ENCODE measurements at places on chromosomes 5 and 9. TPM values are rescaled to one million over a fixed set of nuclear protein-coding genes. Genes with fewer than 3 reads are reported as not detected.

Gene CXCL14
- 0.26 TPM for total RNA-seq

Gene OMD
- 5.9 TPM for total RNA-seq

Gene SAP30L
- 39.7 TPM for total RNA-seq

Gene ADAMTSL1
- total RNA-seq, result 0.46 TPM

Gene PCDHGA10
- total RNA-seq, result 11.3 TPM

Gene MTAP
- 20.1 TPM for total RNA-seq

Gene NEUROG1
- total RNA-seq, result not detected

Gene CDC20B
- not detected for total RNA-seq

GRCh38 chr5:142586552-142586951 is 99.3 kb downstream of the FGF1 start:
- DNase-seq, result no peak
- H3K4me3 ChIP-seq, result no peak overlapping the region
- H3K36me3 ChIP-seq, result no peaks in the 10 kb centered on the region
- H3K27ac ChIP-seq, result no peak overlapping the region

DNA sequence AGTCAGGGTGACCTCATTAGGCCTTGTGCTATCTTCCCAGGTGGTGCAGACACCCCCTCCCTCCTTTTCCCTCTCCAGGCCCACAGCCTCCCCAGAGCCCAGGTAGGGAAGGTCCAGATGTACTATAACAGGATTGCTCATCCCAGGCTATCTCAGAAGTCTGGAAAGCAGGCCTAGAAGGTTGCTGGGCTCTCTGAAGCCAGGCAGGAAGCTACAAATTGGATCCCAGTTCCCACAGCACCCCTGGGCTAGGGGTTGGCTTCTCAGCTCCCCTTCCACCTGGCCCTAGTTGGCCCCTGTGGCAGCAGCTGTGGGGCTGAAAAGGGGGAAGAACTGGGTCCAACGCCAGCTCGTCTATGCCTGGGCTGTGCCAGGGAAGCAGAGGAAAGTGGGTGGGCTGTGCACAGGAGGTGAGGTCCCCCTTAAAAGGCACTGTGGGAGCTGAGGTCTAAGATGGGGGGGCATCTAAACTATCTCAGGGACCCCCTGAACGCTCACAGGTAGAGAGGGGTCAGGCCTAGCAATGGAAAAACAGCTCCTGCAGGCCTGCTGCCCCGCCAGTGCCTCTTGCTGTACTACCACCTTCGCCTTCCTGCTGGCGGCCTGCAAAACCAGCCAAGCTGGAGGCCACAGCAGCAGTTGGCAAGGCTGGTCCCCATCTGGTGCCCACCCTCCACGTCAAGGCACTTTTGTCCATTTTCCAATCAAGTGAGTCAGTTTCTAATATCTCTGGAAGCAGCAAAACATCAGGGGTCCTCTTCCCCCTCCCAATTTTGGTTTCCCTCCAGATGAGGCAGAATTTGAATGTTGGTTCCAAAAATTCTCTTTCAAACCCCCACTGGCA is 13.3 kb upstream of the PSMD5 start:
- no peaks in the 10 kb centered on the region for H3K4me1 ChIP-seq
- DNase-seq, result no peak
- no peak overlapping the region for H3K4me3 ChIP-seq
- H3K27ac ChIP-seq, result no peak overlapping the region

DNA sequence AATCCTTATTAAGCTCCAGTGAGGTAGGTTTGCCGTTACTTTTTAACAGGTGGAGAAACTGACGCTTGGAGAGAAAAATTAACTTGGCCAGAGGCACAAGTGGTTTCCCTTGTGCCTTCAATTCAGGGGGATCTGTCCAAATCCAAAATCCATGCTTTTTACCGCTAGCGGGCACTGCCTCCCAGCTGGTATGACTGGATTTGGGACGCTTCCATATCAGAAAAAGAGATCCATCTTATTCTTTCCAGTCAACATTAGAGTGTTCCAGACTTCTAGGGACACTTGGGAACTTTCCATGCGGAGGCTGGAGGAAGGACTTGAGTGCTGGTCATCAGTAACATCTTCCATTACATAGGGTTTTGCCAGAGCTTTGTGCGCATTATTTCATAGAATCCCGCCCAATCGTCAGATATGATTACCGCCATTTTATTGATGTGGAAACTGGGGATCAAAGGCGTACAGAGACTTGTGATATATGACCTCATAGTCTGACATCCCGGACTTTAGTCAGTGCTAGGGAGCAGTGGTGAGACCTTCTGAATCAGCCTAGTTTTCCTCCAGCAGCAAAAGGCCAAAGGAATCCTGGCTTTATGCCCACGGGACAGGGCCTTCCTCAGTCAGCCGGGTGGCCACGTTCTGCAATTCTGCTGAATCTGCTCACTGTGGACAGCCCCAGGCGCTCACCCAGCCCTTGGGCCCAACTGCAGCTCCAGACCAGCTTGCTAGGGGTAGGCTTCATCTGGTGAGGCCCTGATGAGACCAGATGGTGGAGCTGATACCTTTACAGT is 1.1 kb upstream of the GNPDA1 start:
- no peak overlapping the region for H3K4me3 ChIP-seq
- no peaks in the 10 kb centered on the region for H3K27me3 ChIP-seq
- H3K27ac ChIP-seq, result peak overlapping the region; percentile 94
- DNase-seq, result peak; percentile 58

DNA sequence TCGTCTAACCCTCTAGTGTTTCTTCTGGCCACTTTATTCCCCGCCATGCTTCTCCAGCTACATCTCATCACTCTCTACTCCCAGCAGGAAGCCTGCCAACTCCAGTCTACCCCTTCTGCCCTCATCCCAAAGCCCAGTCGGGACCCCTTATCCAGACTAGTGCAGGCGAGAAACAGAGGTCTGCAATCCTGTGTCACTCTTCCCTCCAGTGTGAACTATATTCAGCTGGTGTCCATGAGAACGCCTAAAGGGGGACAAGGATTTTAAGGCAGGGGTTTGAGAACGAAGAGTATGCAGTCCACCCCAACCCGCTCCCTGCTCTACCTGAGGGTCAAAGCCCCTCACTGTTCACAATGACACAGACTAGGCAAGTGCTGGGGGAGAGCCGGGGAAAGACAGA is 41.7 kb upstream of the GABRP start:
- H3K36me3 ChIP-seq, result no peaks in the 10 kb centered on the region
- H3K27me3 ChIP-seq, result no peaks in the 10 kb centered on the region
- H3K4me1 ChIP-seq, result peaks cover 28% of the 10 kb centered on the region

GRCh38 chr9:92159058-92159457 is 43.8 kb upstream of the SPTLC1 start:
- no peak overlapping the region for H3K4me3 ChIP-seq
- H3K27me3 ChIP-seq, result no peaks in the 10 kb centered on the region
- no peak for DNase-seq
- H3K4me1 ChIP-seq, result no peaks in the 10 kb centered on the region
- no peaks in the 10 kb centered on the region for H3K36me3 ChIP-seq
- no peak overlapping the region for H3K27ac ChIP-seq

DNA sequence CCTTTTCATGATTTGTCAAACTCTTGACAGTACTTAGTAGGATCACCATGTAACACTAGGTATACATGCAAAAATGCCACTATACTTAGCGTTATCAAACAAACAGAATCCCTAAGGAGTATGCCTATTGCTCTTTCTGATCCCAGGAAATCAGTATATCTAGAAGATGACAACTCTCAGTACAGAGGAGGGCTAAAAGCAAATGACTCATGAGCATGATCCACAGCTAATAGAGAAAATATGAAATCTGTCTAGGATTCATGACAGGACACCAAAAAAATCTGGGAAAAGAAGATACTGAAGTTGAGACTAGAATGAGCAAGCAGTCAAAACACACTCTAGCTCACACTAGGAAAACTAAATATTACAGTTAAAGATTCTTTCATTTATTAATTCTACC is 89.2 kb downstream of the RAPGEF6 start:
- peak overlapping the region; percentile 44 for H3K4me3 ChIP-seq
- no peak overlapping the region for H3K27ac ChIP-seq
- DNase-seq, result no peak
- H3K27me3 ChIP-seq, result no peaks in the 10 kb centered on the region

GRCh38 chr9:95147452-95148207 is 169.9 kb downstream of the FANCC start:
- no peak overlapping the region for H3K4me3 ChIP-seq
- H3K4me1 ChIP-seq, result no peaks in the 10 kb centered on the region
- no peak overlapping the region for H3K27ac ChIP-seq
- no peaks in the 10 kb centered on the region for H3K36me3 ChIP-seq

DNA sequence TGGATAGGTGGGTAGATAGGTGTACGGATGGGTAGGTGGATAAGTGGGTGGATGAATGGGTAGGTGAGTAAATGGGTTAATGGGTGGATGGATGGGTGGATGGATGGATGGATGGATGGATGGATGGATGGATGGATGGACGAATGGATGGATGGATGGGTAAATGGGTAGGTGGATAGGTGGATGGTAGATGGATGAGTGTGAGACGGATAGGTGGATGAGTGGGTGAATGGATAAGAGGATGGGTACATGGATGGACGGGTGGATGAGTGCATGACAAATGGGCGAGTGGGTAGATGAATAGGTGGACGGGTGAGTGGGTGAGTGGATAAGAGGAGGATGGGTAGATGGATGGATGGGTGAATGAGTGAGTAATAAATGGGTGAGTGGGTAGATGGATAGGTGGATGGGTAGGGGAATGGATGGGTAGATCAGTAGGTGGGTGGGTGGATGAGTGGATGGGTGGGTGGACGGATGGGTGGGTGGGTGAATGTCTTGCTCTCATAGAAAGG is 179.2 kb downstream of the FGF18 start:
- DNase-seq, result no peak
- H3K27me3 ChIP-seq, result no peaks in the 10 kb centered on the region
- no peak overlapping the region for H3K4me3 ChIP-seq

DNA sequence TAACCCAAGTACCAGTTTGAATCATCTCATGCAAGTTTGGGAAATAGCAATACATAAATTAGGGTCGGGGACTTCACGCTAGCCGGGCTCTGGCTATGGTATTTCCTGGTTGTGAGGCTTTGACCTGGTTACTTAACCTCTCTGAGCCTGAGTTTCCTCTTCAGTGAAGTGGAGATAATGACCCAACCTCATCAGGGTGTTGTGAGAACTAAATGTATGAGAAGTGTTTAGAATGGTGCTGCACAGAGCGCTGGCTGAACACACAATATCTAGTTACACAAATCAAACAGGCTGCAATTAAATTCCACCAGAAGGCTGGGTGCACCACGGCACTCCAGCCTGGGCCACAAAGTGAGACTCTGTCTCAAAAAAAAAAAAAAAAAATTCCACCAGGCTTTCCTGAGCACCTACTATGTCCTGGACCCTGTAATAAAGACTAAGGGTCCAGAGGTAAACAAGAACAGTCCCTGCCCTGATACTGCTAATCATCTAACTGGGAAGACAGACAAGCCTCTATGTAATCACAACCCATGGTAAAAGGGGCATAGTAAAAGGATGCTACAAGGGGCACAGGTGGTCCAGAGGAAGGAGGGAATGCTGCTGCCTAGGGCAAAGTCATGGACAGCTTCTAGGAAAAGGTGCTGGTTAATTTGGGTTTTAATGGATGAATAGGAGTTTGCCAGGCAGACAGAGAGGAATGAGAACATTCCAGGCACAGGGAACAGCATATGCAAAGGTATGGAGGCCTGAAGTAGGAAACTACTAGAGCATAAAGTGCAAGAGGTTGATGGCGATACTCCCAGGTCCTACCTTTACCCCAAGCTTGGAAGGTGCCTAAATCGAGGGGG is 27.7 kb downstream of the DUSP1 start:
- no peaks in the 10 kb centered on the region for H3K27me3 ChIP-seq
- H3K4me3 ChIP-seq, result no peak overlapping the region
- H3K36me3 ChIP-seq, result no peaks in the 10 kb centered on the region

GRCh38 chr5:74954919-74955318 is 88.7 kb upstream of the FAM169A start:
- H3K27me3 ChIP-seq, result no peaks in the 10 kb centered on the region
- H3K27ac ChIP-seq, result no peak overlapping the region
- H3K36me3 ChIP-seq, result no peaks in the 10 kb centered on the region
- H3K4me1 ChIP-seq, result no peaks in the 10 kb centered on the region

DNA sequence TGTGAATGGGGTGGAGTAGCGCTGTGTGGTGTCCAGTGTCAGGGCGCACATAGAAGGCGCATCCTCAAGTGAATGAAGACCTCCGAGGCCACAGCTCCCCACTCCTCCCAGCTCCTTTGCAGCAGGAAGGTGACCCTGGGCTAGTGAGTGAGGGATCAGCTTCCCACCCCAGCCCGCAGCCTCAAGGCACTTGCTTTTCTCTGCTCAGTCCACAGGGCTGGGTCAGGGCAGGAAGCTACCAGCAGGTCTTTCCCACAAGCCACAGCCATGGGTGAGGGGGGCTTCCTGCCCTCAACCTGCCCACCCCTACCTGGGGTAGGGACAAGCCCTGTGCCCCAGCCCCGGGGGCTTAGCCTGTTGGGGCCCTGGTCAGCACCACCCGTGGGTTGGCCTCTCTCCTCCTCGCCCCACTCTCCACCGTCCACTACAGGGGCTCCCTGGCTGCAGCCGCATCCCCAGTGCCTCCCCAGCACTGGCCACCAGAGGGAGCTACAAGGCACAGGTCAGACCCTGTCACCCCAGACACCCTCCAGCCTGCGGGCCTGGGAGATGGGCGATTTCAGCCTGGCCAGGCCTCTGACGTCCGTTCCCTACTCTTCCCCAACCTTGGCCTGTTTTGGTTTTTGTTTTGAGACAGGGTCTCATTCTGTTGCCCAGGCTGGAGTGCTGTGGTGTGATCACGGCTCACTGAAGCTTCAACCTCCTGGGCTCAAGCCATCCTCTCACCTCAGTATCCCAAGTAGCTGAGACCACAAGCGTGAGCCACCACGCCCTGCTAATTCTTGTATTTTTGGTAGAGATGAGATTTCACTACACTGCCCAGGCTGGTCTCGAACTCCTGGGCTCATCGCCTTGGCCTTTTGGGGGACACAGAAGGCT is 1.3 kb upstream of the ABCA2 start:
- H3K27ac ChIP-seq, result no peak overlapping the region
- no peaks in the 10 kb centered on the region for H3K27me3 ChIP-seq
- H3K4me3 ChIP-seq, result no peak overlapping the region
- peak; percentile 77 for DNase-seq
- H3K4me1 ChIP-seq, result peaks cover 18% of the 10 kb centered on the region
- H3K36me3 ChIP-seq, result no peaks in the 10 kb centered on the region

GRCh38 chr9:80197661-80198060 is 625.9 kb downstream of the TLE4 start:
- H3K36me3 ChIP-seq, result no peaks in the 10 kb centered on the region
- no peak for DNase-seq
- H3K4me3 ChIP-seq, result no peak overlapping the region
- H3K27ac ChIP-seq, result no peak overlapping the region
- H3K4me1 ChIP-seq, result no peaks in the 10 kb centered on the region

GRCh38 chr5:150286820-150287219 is 2.8 kb downstream of the CAMK2A start:
- no peak overlapping the region for H3K4me3 ChIP-seq
- no peaks in the 10 kb centered on the region for H3K4me1 ChIP-seq
- no peaks in the 10 kb centered on the region for H3K27me3 ChIP-seq
- H3K27ac ChIP-seq, result no peak overlapping the region
- no peak for DNase-seq

GRCh38 chr9:73807952-73808351 is 656.3 kb downstream of the ANXA1 start:
- no peaks in the 10 kb centered on the region for H3K27me3 ChIP-seq
- DNase-seq, result no peak
- H3K27ac ChIP-seq, result no peak overlapping the region
- H3K36me3 ChIP-seq, result no peaks in the 10 kb centered on the region
